ENCODE measurements at places on chromosomes 5 and 9.
A peak's percentile ranks its signal among the peaks of the same experiment; 100 is the strongest.

DNA sequence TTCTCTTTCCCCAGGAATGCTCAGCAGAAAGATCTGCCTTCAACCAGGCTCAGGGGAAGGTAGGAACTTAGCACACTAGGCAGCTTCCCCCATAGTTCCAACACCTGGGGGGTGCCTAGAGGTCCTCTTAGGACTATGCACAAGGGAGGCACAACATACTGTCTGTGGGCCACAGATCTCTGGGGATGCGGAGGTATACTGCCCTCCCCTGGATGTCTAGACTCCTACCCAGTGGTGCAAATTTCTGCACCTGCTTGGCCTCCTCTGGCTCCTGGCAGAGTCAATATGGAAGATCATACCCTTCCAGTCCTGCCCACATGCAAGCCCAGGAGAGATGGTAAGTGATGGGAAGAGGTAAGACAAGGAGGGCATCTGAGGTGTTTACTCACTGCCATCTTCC lies 247.5 kb upstream of the DAPK1 start:
- DNase-seq, result no peak

GRCh38 chr9:136923881-136924280 lies 20.7 kb downstream of the FBXW5 start:
- DNase-seq, result no peak

- no peak for DNase-seq
Observed at GRCh38 chr9:80156756-80157472, 585.1 kb downstream of the TLE4 start.

DNA sequence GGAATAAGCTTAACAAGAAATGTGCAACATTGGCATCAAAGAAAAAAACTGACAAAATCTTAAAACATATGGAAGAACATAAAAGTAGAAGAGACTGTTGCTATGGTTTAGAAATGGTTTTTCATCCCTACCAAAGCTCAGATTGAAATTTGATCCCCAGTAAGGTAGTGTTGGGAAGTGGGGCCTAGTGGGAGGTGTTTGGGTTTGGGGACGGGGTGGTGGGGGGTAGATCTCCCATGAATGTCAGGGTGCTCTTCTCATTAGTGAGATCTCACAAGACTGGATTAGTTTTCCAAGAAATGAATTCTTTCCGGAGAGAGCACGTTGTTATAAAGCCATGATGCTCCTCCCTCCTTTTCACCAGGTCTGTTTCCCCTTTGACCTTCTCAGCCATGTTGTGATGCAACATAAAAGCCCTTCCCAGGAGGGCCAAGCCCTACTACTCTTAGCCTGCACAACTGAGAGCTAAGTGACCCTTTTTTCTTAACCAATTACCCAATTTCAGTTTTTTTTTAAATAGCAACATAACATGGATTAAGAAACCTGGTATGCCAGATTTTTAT lies 10.6 kb downstream of the TMEM167A start:
- no peak for DNase-seq

GRCh38 chr5:78757269-78758053 lies 108.9 kb upstream of the LHFPL2 start:
- no peak for DNase-seq

- DNase-seq, result no peak
Observed at GRCh38 chr5:14138608-14139540, 4.3 kb upstream of the TRIO start.

GRCh38 chr9:83334320-83334719 lies 203.9 kb downstream of the FRMD3 start:
- peak; percentile 76 for DNase-seq

DNA sequence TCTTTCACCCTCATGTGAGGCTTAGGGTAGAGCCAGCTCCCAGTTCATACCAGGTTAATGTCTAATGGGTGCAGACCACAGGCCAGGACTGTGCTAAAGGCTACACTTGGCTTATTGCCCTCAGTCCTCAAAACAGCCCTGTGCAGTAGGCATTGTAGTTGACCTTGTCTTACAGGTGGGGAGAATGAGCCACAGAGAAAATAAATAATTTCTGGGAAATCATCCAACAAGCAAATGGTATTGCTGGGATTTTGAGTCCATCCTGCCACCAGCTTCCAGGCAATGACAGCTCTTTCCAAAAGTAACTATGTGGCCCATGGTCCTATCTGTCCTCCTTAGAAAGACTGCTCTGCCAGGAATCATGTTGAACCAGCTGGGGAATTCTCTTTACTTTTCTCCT lies 450.0 kb downstream of the GADD45G start:
- DNase-seq, result no peak

DNA sequence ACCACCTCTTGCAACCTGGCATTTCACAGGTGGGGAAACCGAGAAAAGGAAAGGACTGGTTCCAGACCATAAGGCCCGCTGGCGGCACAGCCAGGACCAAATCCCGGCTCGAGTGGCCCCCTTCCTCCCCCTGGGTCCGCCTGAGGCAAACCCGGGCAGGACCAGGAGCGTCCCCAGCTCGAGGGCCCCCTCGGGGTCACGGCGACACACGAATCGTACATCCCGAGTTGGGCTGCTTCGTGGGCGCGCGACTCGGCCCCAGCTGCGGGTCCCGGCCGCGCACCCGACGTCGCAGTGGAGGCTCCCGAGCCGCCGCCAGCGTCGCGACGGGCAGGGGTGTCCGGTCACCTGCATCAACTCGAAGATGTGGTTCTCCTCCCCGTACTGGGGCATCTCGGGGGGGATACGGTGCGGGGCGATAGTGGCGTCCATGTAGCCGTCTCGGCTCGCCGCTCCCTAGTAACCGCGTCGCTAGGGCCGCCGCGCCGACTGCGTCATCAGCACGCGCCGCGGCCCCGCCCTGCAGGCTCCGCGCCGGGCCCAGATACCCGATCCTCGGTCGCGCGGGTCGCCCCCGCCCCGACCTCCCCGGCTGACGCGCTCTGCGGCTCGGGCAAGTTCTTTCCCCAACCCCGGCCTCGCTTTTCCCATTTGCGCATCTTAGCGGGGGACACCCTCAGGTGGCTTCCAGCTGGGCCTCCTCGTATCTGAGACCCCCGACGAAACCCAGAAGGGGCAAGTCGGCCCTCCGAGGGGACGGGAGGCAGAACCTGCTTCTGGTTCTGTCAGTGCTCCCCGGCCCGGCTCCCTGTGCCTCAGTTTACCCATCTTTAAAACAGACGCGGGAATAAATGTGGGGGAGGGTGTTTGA lies at the start of gene AK8:
Gene AK8 (minus strand): TSS at position 461 of the 871 bp plus-strand sequence. CDS start 29 bp downstream, at position 432.
- peak; percentile 85 for DNase-seq

GRCh38 chr9:35746583-35746982 lies 2.4 kb downstream of the GBA2 start:
- DNase-seq, result no peak

GRCh38 chr9:98231770-98232478 lies 23.5 kb downstream of the TBC1D2 start:
- DNase-seq, result no peak

DNA sequence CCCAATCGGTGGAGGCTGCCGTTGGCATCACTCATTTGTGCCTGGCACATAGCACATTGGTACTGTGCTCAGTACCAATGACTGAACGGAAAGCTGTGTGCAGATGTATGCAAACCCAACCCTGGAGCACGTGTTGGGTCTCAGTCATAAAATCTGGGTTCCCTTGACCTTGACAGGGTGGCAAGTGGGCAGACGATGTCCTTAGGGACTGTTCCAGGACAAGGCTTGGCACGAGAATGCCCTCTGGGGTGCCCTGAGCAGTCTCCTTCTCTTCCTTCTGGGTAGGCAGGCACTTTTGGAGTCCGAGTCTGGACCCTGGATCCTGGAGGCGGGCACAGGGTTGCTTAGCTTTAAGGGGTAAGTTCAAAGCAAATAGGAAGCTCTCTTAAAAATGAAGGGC lies 75.8 kb downstream of the MACROH2A1 start:
- no peak for DNase-seq

GRCh38 chr5:135718151-135718550 lies 116.3 kb upstream of the SLC25A48 start:
- no peak for DNase-seq

GRCh38 chr5:142304013-142304701 lies 20.7 kb downstream of the SPRY4 start:
- DNase-seq, result no peak

GRCh38 chr5:27125856-27126255 lies 87.5 kb upstream of the CDH9 start:
- DNase-seq, result no peak

- DNase-seq, result no peak
Observed at GRCh38 chr5:122915717-122916461, 70.5 kb downstream of the SNX24 start.

GRCh38 chr5:34930462-34930844 lies 1.1 kb downstream of the DNAJC21 start:
- no peak for DNase-seq

GRCh38 chr5:127864511-127864910 lies 161.3 kb downstream of the CCDC192 start:
- DNase-seq, result no peak

DNA sequence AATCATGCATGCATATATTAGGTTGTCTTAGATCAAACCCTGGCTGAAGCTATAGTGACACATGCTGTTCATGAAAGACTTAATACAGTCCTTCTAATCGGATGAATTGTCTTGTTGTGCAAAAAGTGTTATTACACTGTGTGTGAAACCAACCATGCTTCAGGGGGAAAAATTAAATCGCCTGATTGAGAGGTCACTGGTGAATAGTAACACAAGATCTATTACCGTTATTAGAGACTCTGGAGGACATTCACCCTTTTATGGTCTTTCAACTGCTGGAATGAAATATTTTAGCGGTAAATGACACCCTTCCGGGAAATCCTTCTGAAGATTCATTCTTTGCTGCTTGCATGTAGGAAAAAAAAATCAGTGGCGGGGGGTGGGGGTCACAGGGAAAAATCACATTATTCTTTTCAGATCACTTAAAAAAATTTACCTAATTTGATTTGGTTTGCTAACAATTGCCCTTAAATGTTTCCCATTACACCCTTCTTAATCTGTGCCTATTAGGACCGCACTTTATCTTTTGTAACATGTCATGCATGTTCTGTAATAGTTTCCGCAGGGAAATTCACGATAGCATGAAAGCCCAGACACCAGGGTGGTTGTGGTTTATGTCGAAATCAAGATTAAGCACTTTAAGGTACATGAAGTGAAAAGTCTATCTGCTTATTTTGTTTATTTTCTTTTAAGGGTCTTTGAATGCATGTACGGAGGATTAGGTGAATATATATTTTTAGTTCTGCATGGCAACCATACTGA lies 120.6 kb downstream of the FOCAD start:
- DNase-seq, result no peak

DNA sequence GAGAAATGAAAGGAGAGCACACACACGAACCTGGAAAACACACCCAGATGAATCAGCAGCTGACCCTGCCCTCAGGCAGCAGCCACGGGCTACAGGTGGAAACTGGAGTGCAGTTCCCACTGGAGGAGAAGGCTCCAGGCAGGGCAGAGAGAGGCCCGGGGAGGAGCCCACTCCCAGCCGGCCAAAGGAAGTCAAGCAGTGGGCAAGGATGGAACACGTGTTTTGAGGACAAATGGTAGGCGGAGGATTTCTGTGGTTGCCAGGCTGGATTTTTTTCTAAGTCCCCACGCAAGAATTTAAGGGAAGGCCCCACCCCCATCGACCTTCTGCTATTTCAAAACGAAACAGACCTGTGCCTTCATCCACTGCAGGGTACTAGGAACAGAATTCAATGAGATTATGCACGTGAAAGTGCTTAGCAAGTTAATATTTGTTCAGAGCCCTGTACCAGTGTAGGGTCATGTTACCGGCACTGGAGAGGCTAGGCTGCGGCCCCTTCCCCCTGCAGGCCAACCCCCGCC lies 6.8 kb downstream of the EPB41L4B start:
- DNase-seq, result no peak

DNA sequence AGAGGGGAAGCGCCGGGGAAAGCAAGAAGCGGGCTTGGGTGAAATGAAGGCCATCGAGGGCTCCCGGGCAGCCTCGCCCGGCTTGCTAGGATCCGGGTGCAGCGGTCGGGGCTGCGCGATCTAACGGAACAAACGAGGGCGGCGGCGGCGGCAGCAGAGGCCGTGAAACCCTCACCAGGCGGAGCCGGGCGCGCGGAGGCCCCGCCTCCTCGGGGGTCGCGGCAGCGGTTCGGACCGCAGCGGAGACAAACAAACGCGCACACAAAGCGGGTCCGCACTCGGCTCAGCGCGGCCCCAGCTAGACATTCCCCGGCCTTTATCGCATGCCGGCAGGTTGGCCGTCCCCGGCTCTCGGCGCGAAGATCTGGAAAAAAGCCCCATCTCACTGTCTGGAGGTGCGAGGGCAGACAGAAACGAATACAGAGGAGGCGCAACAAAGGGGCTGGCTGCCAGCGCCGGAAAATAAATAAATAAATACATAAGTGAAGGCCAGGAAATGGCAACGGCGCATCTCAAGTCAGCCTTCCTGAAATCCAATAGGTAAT lies 10.5 kb upstream of the TRIM36 start:
- DNase-seq, result peak; percentile 45

DNA sequence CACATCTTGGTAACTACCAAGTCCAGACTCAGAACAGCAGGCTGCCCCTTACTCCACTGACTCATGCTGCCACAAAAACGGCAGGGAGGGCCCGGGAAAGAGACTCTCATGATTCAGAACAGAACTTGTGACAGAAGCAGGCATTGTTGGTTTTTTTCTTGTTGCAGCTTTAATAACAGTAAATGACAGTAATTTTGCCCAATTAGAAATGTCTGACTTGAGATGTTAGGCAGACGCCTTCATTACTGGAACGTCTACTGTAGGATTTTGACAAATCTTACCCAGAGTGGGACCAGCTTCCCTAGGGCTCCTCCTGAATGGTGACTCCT lies 77.9 kb downstream of the SEMA5A start:
- no peak for DNase-seq

GRCh38 chr9:5531101-5531882 lies 21.0 kb downstream of the PDCD1LG2 start:
- DNase-seq, result no peak

DNA sequence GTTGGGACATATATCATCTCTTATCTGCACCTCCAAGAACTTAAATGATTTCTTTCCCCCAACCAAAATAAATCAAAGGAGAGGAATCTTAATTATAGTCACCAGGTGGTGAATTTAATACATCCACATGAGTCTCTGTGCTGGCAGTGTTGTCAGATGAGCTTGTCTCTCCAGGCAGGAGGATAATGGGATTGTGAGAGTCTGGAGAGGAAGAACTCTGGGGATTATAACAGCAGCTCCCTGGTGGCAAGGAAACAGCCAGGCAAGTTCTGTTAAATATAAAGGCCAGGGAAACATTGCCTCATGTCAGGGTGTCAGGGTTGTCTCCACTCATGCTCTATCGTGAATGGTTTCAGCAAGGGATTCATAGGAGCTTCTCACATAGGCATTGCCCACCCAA lies 80.8 kb downstream of the TLR4 start:
- no peak for DNase-seq

All from left hindlimb (tissue), 1 donor.